ENCODE measurements at places on chromosomes 11 and 22.

- no peak for DNase-seq
Observed at GRCh38 chr11:16335236-16335962, 20.9 kb downstream of the SOX6 start.

DNA sequence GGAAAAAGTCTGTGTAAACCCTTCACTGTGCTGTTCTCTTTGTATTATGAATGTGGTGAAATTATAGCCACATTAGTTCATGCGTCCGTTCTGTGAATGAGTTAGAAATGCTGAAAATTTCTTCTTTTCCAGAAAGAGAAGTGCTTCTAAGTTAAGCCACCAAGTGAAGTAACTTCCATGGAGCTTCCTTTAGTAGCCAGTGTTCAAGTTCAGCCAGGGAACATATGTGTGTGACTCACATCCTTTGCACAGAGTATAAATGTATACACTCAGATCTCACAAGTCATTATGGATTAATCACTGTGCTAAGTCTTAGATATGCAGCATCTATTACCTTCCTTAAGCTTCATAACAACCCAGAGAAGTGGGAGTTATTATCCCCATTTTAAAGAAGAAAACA is 3.1 kb upstream of the MMP8 start:
- no peak for DNase-seq

- no peak for DNase-seq
Observed at GRCh38 chr11:63289658-63290057, 46.3 kb upstream of the SLC22A25 start.

DNA sequence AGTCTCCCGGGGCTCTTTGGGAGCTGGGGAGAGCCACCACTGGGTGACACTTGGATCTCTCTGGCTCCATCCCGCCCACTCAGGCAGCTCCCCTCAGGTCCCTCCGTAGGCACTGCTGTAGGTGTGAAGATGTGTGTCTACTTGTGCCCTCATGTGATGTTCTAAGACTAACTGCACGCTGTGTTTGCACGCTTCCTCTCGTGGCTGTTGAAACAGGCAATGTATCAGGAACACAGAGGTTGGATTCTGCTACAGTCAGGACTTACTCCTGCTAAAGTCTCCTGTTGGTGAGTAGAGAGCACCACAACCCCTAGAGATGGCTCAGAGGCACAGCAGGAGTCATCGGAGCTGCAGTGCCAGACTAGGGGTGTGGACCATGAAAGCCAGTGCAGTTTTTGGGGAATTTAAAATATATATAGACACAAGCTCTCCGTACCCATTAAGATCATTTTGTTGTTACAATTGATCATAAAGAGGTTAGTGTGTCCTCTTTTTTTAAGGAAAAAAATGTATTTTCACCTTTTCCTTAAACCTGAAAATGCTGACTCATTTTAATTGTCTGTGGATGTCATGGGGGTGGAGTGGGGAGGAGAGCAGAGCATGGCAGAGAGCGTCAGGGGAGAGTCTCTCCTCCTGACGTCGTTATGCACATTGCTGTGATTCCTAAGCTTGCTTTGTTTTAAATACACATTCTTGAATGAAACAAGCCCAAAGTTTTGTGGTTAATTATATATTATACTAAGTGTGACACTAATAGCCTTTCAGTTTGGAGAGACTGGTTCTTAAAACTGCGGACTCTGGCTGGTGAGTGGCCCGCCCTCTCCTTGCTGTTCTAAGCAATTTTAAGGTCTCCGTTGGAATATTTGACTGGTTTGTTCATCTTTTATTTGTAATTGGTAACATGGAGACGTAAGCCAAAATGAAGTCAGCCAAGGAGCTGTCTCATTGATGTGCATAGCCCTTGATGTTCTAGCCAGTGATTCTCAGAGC is 16.2 kb upstream of the CTTN start:
- DNase-seq = no peak

DNA sequence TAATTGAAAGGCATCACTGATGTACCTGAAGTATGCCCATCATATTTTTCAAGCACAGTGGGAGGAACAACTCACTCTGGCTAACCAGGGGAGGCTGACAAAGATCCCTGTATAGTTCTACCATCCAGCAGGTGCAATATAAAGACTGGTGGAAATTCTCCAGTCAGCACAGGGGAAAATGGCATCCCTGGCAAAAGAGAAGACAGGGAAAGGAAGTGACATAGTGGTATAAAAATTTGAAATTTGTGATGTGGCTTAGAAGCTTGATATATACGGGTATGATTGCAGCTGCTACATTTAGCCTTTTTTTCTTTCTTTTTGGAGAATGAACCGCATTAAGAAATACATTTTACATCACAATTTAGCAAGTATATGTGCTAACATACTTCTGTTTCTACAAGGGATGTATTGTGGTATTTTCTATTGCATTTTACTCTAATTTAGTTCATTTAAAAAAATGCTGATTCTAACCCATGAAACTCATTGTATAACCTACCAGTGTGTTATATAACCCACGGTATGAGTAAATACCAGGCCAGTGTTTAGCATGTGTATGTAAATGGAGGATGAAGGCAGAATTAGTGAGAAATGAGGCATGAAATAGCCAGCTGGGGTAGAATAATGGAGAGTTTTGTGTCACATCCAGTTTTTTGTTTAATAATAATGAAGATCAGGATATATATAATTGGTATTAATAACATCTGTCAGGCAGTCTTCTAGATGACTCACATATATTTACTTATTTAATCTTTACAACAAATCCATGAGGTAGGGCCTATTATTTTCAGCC is 186.1 kb downstream of the ARHGAP42 start:
- no peak for DNase-seq

- DNase-seq = no peak
Observed at GRCh38 chr11:127066401-127067090, 66.0 kb upstream of the KIRREL3 start.

GRCh38 chr22:37609240-37610152 is 862 bp downstream of the GGA1 start:
- DNase-seq = no peak

GRCh38 chr22:50612528-50613221 is 12.1 kb downstream of the MAPK8IP2 start:
- DNase-seq = no peak

DNA sequence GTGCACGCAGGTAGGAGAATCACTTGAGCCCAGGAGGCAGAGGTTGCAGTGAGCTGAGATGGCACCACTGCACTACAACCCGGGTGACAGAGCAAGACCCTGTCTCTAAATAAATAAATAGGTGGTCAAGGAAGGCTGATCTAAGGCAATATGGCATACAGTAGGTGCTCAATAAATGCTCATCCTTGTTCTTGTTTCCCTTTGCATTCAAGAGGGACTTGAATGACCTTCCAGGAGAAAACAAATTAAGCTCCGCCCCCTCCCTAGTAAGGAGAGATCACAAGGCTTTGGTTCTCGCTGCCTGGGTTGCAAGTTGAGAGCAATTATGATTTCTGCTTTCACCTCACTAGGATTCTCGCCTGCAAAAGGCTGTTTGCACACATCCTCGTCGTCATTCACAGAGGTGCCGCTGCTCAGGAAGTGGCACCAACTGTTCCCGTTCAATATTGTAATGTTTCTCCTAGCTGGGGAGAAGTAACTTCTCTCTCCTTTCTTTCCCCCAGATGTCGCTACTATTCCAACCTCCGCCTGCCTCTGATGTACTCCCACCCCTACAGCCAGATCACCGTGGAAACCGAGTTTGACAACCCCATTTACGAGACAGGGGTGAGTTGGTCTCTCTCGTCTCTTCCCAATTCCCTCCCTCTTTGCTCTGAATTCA is 51.8 kb upstream of the ASPHD2 start:
- no peak for DNase-seq

- no peak for DNase-seq
Observed at GRCh38 chr11:47946682-47947559, 33.4 kb upstream of the PTPRJ start.

- DNase-seq = no peak
Observed at GRCh38 chr22:26887456-26887855, 230.1 kb downstream of the MIAT start.

GRCh38 chr11:73532310-73532709 is 65.6 kb downstream of the FAM168A start:
- no peak for DNase-seq

DNA sequence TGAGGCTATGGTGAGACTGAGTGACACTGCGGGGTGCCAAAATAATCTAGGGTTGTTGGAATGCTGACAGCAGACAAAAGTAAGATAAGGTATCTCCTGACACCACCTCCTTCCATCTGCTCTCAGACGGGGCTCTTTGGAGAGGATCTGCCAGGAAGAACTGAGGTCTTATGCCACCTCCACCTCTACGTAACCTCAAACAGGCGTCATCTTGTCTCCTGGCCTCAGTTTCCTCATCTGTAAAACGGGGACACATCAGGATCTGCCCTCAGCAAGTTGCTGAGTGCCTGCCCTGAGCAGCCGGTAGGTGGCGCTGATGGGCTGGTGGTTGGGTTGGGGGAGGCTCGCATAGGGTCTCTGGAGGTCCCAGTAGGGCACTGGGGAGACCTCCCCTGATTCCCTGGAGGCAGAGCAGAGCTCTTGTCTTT is 1.7 kb upstream of the MYEOV start:
- DNase-seq = peak; percentile 48

- no peak for DNase-seq
Observed at GRCh38 chr11:33690290-33691065, 10.1 kb downstream of the C11orf91 start.

- DNase-seq = no peak
Observed at GRCh38 chr11:118194835-118195627, 18.6 kb upstream of the SCN2B start.

DNA sequence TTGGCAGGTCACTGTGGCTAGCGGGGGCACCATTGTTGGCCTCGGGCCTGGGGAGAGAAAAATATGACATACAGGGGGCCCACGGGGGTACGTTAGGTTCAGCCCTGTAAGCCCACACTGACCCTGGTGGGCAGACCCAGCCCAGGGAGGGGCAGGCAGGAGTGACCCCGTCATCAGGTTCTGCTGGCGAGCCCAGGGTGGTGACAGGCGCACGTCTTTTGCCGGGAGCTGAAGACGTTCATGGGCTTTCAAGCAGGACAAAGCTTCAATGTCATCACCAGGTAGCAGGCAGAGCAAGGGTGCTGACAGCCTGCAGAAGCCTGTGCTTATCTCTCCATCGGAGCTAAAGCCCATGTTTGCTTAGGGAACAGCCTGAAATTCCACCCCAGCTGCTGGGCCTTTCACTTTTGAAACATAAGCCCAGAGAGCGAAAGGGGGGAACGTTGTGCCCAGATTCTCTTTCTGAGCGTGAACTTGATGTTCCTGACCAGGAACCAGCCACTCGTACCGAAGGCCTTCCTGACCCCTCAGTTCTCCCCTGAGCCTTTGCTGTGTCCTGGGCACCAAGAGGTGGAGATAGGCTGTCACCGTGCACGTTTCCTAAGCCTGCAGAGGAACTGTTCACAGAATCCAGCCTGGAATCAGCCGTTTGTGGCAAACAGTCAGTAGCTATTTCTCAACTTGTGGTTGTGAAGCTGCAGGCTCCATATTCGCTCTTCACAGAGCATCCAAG is 74.0 kb upstream of the ATXN10 start:
- DNase-seq = no peak

DNA sequence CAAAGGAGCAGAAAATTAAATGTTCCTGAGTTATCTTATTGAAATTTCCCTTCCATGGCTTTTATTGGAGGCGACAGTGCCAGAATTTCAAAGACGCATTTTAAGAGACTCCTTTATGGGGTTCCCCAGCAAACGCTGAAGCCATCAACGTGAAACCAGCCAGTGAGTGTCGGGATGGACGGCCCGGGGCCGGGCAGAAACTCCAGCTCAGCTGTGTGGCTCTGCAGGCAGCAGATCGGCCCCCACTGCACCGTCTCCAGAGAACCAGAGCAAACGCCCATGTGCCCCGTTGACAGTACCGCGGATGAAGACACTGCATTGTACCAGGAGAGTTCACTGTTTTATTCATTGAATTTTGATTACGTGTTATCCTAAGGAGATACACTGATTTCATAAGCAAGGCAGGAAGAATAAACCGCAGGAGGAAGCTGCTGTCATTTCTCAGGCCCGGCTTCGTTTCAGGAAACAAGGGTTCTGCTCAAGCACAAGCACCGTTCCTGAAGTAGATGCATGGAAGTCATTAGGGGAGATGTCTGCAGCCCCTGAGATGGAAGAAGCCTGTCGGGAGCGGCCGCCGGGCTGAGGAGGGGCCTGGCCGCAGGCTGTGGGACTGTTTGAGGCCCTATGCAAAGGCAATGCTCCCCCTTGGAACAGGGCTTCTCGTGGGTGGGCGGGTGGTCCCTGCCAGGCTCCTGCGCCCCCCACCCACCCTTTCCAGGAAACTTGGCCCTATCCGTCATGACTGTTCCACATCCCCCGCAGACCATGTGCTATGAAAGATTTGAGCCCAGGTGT is 639.7 kb downstream of the TBC1D22A start:
- no peak for DNase-seq

- no peak for DNase-seq
Observed at GRCh38 chr22:30325065-30325720, 1.5 kb downstream of the TBC1D10A start.

DNA sequence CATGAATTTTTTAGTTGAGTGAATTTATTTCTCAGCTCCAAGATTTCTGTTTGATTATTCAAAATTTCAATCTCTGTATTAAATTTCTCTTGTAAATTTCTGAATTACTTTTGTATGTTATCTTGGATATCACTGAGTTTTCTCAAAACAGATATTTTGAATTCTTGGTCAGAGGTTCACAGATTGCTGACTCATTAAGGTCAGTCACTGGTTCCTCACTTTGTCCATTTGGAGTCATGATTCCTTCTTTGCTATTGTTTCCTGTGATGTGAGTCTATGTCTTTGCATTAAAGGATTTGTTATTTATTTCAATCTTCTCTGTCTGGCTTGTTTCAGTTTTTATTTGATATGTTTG is 10.2 kb upstream of the IL17RA start:
- DNase-seq = no peak

GRCh38 chr22:38418589-38418988 is 36.4 kb downstream of the KCNJ4 start:
- no peak for DNase-seq

DNA sequence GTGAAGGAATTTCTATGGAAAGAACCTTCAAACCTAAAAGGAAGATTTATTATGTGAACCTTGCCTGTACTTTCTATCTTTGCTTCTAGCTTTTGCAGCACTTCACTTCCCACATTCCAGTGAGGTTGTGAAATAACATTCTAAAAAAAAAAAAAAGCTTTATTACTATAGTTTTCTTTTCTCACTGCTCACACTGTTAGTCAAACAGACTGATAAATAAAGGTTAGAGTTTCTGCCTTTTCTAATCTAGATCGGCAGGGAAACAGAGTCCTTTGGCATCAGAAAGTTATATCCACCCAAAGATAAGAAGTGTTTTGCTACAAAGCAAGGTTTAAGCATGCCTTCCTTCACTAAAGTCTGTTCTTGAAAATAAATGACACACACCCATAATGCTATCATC is 2.8 kb downstream of the AAMDC start:
- DNase-seq = no peak

- DNase-seq = no peak
Observed at GRCh38 chr11:79167510-79168188, 273.2 kb downstream of the TENM4 start.

All from activated gamma-delta T cell treated with anti-CD3 and anti-CD28 coated beads, Interleukin-2, amount 50 U/mL, for 16 hours (primary cell).